Activated CD4-positive, alpha-beta T cell treated with anti-CD3 and anti-CD28 coated beads for 24 hours (primary cell): ENCODE measurements at places on chromosomes 7 and 10.
A peak's percentile ranks its signal among the peaks of the same experiment; 100 is the strongest.

DNA sequence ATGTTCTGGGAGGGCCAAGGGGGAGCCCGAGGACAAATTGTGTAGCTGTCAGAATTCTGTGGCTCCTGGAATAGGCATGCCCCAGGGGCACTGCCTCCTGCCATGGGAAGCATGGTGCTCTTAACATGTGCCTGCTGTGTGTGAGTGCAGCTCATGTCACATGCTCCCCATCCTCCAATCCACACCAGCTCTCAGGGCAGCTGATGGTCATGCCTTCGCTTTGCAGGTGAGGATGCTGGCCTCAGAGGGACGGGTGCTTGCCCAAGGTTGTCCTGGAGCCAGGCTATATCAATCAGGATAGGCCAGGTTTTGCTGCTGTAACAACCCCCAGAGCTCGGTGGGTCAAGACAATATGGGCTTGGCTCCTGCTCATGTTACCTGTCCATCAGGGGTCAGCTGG, 303.4 kb downstream of the RPS24 start:
- DNase-seq = no peak

DNA sequence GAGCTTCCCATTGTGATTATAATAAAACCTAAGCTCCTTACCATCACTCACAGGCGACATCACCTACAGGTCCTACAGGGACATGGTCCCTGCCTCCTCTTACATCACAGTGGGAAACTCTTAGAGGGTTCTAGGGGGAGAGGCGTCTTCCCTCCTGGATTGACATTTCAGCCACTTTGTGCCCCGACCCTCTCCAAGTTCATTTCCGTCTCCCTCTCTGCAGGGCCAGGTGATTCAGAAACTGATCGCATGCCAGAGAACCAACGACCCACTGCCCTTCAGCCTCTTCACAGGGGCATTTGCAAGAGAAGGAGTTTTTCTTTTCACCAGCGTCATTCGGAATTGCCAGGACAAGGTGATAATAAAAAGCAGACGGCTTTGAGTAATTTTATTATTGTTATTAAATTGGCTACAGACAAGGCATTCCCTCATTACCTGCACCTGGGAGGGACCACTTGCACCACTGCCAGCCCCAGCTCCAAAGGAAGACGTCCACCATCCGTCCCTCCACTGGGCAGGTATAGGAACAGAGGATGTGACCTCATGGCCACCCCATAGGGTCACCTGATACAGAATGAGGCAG, 85.8 kb upstream of the CUX1 start:
- no peak for DNase-seq

DNA sequence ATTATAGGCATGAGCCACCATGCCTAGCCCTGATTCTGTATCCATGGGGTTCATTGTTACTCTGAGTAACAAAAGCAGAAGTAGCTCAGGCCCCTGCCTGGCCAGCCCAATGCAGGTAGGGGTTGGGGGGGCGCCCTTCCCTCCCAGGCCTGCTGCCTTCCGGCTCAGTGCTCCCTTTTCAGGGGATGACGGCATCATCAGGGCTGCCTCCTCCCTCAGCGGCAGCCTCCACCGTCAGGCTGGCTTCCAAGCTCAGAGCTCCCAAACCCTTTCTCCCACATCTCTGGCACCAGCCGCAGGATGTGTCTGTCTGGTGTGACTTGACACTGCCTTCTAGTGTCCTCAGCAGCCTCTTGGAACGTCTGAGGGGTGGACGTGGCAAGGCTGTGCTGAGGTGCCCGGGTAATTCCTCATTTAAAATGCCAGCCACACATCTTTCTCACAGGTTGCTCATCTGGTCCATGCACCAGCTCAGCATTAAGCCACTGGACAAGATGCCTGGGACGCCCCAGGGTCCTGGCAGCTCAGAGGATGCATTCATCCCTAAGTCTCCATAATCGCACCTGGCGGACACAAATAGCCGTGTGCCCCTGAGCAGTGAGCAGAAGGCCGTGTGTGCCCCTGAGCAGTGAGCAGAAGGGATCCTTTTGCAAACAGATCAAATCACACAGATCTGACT, 38.2 kb downstream of the PAPOLB start:
- DNase-seq = no peak

GRCh38 chr7:149239345-149240143, at the start of gene ZNF212:
TSS of gene ZNF212 (plus strand) at chr7:149239651. CDS start at chr7:149239779, 128 bp downstream.
- DNase-seq = peak; percentile 85

DNA sequence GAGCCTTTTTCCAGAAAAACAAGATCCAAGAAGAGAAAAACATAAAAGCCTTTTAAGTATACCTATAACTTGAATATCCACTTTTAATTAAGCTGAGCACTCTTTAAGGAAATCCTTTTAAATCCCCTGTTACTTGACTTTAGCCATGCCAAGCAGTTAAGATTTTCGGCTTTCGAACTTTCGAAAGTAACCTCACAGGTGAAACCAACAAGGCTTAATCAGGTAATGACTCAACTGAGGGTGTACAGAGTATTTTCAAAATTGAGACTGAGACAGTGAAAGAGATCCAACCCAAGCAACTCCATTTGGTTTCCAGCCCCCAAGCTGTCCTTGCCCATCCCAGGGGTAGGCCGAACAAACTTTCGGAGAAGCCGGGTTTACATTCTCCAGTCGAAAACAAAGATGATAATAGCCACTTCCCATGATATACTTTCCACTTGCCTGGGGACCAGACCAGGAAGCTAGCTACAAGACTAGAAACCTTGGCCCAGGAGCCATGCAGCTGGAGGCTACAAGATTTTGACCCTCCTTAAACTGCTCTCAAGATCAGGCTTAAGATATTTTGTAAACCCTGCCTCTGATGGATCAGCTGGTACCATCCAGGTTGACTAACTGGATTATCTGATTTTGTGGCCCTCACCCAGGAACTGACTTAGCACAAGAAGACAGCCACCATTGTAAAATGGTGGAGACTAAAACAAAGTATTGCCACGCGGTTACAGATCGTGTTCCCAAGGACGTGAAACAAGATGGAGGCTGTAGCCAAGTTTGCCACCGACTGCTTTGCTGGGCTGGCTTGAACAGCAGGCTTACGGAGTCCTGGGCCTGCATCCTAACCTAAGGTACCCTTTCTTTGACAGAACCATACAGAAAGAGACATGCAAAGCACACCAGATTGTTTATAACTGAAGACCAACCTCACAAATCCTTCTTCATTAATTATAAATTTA, 32.3 kb downstream of the C1GALT1 start:
- DNase-seq = no peak

- no peak for DNase-seq
Observed at GRCh38 chr10:642186-642890, 47.1 kb downstream of the DIP2C start.

- DNase-seq = no peak
Observed at GRCh38 chr10:35351021-35351420, 14.7 kb downstream of the CCNY start.

DNA sequence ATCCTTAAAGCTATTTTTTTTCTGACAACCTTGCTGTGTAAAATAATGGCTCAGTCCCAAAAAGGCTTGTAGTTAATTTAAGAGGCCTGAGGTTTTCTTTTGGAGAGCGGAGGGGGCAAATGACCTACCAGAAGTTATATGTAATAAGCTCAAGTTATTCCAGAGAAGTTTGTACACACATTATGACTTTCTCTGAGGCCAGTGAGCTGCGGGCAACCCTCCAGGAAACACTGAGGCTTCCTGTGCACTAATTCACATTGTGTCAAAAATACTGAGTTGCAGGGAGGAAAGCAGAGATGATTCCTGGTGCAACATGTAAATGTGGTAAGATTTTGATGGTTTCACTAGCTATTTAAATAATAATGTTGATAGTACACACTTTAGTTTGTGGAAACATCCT, 188.6 kb downstream of the DIP2C start:
- DNase-seq = no peak

DNA sequence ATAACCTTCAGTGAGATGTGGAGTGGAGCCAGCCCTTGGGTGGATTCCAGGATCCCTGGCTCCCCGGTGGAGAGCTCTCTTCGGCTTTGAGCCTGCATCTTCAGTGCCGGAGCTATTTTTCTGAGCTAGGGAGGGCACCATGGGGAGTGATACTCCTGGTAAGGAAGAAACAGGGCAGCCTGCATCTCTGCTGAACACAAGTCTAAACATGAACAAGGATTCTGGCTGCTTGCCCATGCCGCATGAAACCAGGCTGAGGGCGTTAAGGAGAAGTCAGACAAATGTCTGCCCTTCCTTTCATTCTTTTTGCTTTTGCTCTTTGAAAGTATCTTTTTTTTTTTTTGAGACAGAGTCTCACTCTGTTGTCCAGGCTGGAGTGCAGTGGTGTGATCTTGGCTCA, 60.4 kb downstream of the EVX1 start:
- no peak for DNase-seq

DNA sequence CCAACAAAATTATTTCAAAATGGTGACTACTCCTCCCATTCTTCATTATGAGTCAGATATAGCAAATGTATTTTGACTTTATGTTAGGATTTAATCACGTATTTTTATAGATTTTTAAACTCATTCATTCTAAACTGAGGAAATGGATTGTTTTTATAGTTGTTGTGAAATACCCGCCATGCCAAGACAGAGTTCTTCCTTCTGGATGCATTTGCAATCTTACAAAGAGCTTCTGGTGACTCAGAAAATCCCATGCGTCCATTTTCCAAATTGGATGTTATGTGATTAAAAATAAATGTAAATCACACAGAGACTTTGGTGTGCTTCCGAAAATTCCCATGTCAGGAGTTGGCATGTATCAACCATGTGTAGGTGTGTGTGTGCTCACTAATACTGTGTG, 179.3 kb downstream of the TRIL start:
- no peak for DNase-seq

GRCh38 chr7:28292834-28293526, 112.4 kb upstream of the JAZF1 start:
- DNase-seq = no peak

DNA sequence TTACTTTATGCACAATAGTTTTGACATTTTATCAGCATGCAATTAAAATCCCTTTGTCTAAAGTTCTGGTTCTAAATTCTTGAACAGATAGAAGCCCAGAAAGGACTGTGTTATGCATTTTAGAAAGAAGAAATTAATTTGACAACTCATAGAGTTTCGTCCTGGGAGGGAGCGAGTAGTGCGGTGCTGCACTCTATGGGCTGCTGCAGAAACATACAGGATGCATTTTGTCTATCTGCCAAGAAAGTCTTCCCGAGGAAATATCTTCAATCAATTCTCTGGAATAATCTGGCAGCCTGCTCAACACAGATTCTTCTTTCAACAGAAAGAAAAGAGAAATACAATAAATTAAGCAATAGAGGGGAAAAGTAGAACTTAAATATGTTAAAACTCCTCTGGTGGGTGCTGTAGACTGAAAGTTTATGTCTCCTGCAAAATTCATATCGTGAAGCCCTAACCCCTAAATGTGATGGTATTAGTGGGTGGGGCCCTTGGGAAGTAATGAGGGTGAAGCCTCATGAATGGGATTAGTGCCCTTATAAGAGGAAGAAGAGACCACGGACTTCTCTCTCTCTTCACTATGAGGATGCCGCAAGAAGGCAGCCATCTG, 39.0 kb upstream of the IFRD1 start:
- DNase-seq = no peak

DNA sequence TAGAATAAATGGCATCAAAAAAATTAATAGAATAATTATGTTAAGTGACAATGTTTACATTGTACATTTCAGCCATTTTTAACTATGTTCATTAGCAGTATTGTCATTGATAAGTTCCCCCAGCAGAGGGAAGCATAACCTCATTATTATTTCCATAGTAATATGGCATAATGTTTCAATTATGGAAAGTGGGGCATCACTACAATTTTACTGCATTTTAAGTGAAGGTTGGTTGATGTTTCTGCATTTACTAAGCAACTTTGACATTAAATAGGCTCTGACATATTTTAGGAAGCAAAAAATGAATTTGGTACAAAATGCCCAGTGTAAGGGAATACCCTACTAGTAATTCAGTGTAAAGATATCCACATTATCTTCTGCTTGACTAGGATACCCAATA, 218.3 kb downstream of the SEMA3A start:
- DNase-seq = no peak

GRCh38 chr7:27345164-27345887, 102.7 kb downstream of the EVX1 start:
- DNase-seq = no peak

- no peak for DNase-seq
Observed at GRCh38 chr7:42020061-42020460, 216.9 kb downstream of the GLI3 start.

- no peak for DNase-seq
Observed at GRCh38 chr7:2792856-2793487, 51.1 kb downstream of the GNA12 start.

GRCh38 chr10:45006276-45007030, 5.7 kb downstream of the ZNF22 start:
- DNase-seq = no peak

DNA sequence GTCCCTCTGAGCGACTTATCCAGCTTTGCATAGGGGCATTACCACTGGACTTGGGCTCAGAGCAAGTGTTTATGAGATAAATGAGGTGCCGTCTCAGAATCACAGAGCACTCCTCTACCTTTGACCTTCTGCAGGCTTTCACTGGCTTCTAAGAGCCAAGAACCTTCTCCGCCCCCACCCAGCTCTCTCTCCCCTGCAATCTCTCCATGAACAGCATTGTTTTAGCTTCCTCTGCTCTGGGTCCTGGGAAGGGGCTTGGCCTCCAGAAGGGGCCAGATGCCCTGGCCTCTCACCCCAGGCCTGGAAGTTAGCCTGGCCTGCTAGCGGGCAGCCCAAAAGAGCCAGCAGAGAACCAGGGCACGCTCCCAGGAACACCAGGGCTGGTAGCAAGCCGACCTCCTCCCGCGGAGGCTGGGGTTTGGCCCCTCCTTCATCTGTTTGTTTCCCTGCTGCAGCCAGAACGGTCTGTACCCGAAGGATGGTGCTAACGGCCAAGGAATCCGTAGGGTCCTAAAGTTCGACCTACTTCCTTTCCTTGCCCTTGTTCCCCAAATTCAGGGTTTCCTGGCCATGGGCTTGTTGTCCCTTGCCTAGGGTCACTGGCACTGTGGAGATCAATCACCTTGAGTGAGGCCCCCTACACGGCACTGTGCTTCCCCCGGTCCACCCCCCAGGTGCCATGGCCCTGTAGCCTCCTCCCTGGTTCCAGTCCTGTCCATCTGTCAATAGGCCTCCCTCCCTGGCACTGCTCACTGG, 18.7 kb upstream of the DDIT4 start:
- DNase-seq = no peak

DNA sequence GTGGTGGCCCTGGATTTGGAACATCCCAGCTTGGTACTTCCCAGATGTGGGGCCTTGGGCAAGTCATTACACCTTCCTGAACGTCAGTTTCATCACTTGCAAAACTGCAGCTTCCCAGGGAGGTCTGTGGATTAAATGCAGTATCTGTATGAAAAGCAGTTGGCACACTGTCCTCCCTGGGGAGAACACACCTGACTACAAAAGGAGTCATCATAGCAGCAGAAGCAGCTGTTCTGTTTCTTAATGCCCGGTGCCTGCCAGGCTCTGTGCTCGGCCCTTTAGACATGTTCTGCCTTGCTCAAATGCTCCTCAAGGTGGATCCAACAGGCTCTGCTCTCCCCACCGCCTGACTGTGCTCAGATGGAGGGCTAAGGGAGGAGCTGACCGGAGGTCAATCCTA, 31.0 kb downstream of the CDCA7L start:
- DNase-seq = no peak

DNA sequence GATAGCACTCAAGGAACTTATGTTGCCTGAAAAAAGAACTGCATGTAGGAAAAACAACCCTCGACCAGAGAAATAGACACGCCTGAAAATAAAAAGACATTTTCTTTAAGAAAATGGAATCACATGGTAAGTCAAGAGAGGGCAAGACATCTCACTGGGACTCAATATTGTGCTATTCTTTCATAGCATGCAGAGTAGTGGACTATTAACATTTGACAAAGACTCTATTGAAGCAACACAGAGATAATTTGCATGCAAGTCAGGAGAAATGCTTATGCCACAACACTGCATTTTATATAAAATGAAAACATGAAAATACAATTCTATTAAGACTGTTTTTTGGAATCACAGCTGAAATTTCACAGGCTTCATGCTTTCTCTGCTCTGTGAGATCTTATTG, 77.9 kb upstream of the RHOBTB1 start:
- no peak for DNase-seq
